ENCODE measurements at places on chromosomes 7 and 10. TPM values are rescaled to one million over a fixed set of nuclear protein-coding genes. Genes with fewer than 3 reads are reported as not detected.
A peak's percentile ranks its signal among the peaks of the same experiment; 100 is the strongest.

TNS3 gene
- total RNA-seq, result 72.3 TPM

DNA sequence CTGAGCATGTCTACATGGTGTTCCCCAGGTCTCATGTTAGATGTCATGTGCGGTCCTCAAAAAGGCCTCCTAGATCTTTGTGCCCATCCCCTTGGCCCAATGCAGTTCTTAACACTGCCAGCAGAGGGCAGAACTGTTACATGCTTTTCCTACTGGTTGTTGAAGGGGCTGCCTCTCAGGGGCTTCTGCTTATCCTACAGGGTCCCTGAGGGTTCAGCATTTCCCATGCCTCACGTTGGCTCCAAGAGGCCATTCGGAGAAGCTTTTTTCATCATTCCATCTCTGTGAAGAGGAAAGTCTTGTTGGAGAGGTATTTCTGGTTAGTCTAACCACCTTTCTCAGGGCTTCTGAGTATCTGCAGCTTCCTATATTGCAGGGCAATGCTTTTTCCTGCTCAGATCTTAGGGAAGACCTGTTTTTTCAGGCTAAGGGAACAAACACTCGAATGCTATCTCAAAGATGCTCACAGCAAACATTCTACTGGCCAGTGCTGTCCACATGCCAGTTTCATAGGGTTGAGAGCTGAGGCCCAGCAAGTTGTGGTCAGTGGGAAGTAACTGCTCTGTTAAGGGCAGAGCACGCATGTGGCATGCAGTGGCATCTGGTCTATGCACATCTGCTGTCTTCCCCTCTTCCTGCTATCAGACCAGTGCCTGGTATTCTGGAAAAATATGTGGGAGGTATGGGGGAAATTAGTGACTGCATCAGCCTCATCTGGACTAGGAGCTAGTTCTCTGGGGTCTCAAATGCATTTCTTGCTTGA lies 31.5 kb downstream of the MBL2 start:
- no peak overlapping the region for H3K27ac ChIP-seq
- no peaks in the 10 kb centered on the region for H3K36me3 ChIP-seq
- peak; percentile 96 for DNase-seq
- no peaks in the 10 kb centered on the region for H3K27me3 ChIP-seq
- no peak overlapping the region for H3K4me3 ChIP-seq

GRCh38 chr7:80707318-80707717 lies 68.9 kb downstream of the CD36 start:
- H3K4me1 ChIP-seq, result peaks cover 6% of the 10 kb centered on the region
- no peaks in the 10 kb centered on the region for H3K27me3 ChIP-seq
- H3K36me3 ChIP-seq, result no peaks in the 10 kb centered on the region
- no peak overlapping the region for H3K4me3 ChIP-seq

GRCh38 chr10:79299397-79300241 lies 47.6 kb upstream of the PPIF start:
- H3K4me1 ChIP-seq, result peaks cover 42% of the 10 kb centered on the region
- H3K36me3 ChIP-seq, result peaks cover 67% of the 10 kb centered on the region
- H3K27ac ChIP-seq, result peak overlapping the region; percentile 56
- no peaks in the 10 kb centered on the region for H3K27me3 ChIP-seq
- peak; percentile 93 for DNase-seq
- H3K4me3 ChIP-seq, result no peak overlapping the region

GRCh38 chr7:11193131-11193867 lies 219.6 kb downstream of the PHF14 start:
- H3K4me3 ChIP-seq, result no peak overlapping the region
- H3K27me3 ChIP-seq, result no peaks in the 10 kb centered on the region
- peak; percentile 60 for DNase-seq
- H3K36me3 ChIP-seq, result no peaks in the 10 kb centered on the region
- H3K27ac ChIP-seq, result no peak overlapping the region

DNA sequence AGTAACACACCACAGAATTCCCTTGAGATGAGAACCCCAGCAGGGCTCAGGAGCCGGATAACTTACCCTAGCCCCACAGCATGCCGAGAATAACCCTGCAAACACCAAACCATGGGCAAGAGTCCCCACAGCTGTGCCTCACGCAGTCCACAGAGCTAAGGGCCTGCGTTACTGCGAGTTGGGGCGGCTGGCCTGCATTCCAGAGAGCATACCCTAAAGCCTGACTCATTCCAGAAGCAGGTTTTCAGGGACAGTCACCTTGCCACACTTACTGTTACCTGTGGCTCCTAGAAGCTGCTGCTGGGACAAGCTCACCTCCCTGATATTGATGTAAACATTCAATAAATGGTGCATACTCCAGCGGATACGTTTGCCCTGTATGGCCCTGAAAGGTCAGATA lies 18.6 kb downstream of the FGFR2 start:
- H3K27ac ChIP-seq, result no peak overlapping the region
- H3K27me3 ChIP-seq, result no peaks in the 10 kb centered on the region
- DNase-seq, result peak; percentile 60
- peaks cover 12% of the 10 kb centered on the region for H3K4me1 ChIP-seq
- no peaks in the 10 kb centered on the region for H3K36me3 ChIP-seq

GRCh38 chr10:127125331-127125730 lies 71.1 kb downstream of the INSYN2A start:
- no peaks in the 10 kb centered on the region for H3K27me3 ChIP-seq
- no peaks in the 10 kb centered on the region for H3K4me1 ChIP-seq
- DNase-seq, result no peak

- no peaks in the 10 kb centered on the region for H3K27me3 ChIP-seq
- H3K36me3 ChIP-seq, result no peaks in the 10 kb centered on the region
- H3K4me1 ChIP-seq, result peaks cover 9% of the 10 kb centered on the region
- H3K4me3 ChIP-seq, result peak overlapping the region; percentile 85
Observed at GRCh38 chr7:149716007-149716931, 57.1 kb downstream of the ZNF467 start.

- no peak overlapping the region for H3K4me3 ChIP-seq
- H3K27ac ChIP-seq, result no peak overlapping the region
- H3K4me1 ChIP-seq, result no peaks in the 10 kb centered on the region
- H3K36me3 ChIP-seq, result peaks cover 21% of the 10 kb centered on the region
- H3K27me3 ChIP-seq, result no peaks in the 10 kb centered on the region
- DNase-seq, result no peak
Observed at GRCh38 chr7:73547841-73548240, 9.6 kb downstream of the BCL7B start.

DNA sequence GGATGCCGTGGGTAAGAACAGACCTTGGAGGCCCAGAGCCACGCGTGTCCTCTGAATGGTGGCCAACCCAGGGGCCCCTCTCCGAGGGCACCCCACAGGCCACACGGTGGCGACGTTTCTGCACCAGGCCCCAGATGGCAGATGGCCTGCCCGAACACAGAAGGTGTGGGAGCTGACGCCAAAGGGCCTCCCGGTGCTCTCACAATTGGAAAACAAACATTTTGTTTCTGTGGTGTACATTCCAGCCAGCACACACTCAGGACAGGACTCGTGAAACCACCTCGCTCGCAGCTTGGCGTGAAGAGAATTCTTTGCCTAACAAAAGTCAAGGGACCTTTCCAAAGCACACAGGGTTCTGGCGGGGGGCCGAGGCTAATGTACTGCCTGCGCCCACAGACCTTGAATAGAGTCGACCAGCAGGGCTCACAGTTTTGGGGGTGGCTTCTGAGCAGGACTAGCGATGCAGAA lies 112.1 kb downstream of the FAM53B start:
- no peak overlapping the region for H3K4me3 ChIP-seq
- H3K27me3 ChIP-seq, result no peaks in the 10 kb centered on the region
- H3K36me3 ChIP-seq, result no peaks in the 10 kb centered on the region
- no peak overlapping the region for H3K27ac ChIP-seq
- H3K4me1 ChIP-seq, result peaks cover 5% of the 10 kb centered on the region

- H3K36me3 ChIP-seq, result peaks cover 37% of the 10 kb centered on the region
- H3K27me3 ChIP-seq, result no peaks in the 10 kb centered on the region
- no peaks in the 10 kb centered on the region for H3K4me1 ChIP-seq
- H3K4me3 ChIP-seq, result no peak overlapping the region
Observed at GRCh38 chr7:127731431-127732080, 79.6 kb downstream of the SND1 start.

LRRTM3 gene
- 0.12 TPM for total RNA-seq
